ENCODE measurements at places on chromosomes 4 and X. TPM values are rescaled to one million over a fixed set of nuclear protein-coding genes. Genes with fewer than 3 reads are reported as not detected.

Gene ARHGEF38
- 41.1 TPM for total RNA-seq

Gene ZXDA
- 7.7 TPM for total RNA-seq

Gene CDS1
- total RNA-seq = 18.8 TPM

Gene ENPP6
- 0.91 TPM for total RNA-seq

Gene ODAPH
- not detected for total RNA-seq

GRCh38 chr4:53608649-53609048 is 17.4 kb upstream of the LNX1 start:
- H3K4me3 ChIP-seq = no peak overlapping the region
- no peaks in the 10 kb centered on the region for H3K27me3 ChIP-seq
- no peaks in the 10 kb centered on the region for H3K36me3 ChIP-seq
- no peaks in the 10 kb centered on the region for H3K4me1 ChIP-seq

DNA sequence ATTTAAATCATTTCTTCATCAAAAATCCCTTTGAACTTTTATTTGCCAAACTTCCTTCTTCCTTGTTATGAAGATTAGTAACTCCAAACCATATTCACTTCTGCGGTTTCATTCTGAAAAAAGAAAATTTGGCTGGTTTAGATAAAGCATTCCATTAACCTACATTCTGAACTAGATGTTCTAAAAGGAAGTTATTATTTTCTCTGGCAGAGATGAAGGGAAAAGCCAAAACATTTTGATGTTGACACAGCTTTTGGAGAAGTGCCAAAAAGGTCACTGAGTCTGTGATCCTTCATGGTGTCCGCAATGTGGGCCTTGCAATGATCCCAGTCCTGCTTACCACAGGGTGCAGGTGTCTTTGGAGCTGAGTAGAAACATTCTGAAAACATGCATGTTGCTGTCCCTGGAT is 36.0 kb downstream of the CXCL8 start:
- no peak overlapping the region for H3K27ac ChIP-seq
- H3K4me1 ChIP-seq = no peaks in the 10 kb centered on the region
- no peak overlapping the region for H3K4me3 ChIP-seq
- no peaks in the 10 kb centered on the region for H3K27me3 ChIP-seq

DNA sequence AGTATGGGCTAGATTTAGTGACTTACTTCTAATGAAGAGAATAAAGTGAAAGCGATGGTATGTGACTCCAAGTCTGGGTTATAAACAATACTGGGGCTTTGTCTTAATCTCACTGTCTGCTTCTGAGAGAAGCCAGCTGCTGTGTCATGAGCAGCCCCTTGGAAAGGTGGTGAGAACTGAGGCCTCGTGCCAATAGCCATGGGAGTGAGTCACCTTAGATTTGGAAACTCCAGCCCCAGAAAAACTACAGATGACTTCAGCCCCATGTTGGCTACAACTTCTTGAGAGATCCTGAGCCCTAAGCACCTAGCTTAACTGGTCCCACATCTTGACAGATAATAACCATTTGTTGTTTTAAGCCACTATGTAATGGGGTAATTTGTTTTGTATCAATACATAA is 77.6 kb downstream of the CWH43 start:
- no peak for DNase-seq
- H3K27me3 ChIP-seq = no peaks in the 10 kb centered on the region
- H3K4me1 ChIP-seq = no peaks in the 10 kb centered on the region
- no peak overlapping the region for H3K4me3 ChIP-seq

- no peaks in the 10 kb centered on the region for H3K27me3 ChIP-seq
- H3K4me3 ChIP-seq = no peak overlapping the region
- no peaks in the 10 kb centered on the region for H3K36me3 ChIP-seq
- no peak for DNase-seq
- no peaks in the 10 kb centered on the region for H3K4me1 ChIP-seq
- no peak overlapping the region for H3K27ac ChIP-seq
Observed at GRCh38 chr4:121633653-121634052, 63.1 kb downstream of the ANXA5 start.

Data from kidney (tissue), 22 donors.